Activated naive CD8-positive, alpha-beta T cell treated with anti-CD3 and anti-CD28 coated beads, Interleukin-2, amount 10 ng/mL, durations not matched to agents 7 days and 5 days (primary cell): ENCODE measurements at places on chromosomes 7 and 10. TPM values are rescaled to one million over a fixed set of nuclear protein-coding genes. Genes with fewer than 3 reads are reported as not detected.
A peak's percentile ranks its signal among the peaks of the same experiment; 100 is the strongest.

DNA sequence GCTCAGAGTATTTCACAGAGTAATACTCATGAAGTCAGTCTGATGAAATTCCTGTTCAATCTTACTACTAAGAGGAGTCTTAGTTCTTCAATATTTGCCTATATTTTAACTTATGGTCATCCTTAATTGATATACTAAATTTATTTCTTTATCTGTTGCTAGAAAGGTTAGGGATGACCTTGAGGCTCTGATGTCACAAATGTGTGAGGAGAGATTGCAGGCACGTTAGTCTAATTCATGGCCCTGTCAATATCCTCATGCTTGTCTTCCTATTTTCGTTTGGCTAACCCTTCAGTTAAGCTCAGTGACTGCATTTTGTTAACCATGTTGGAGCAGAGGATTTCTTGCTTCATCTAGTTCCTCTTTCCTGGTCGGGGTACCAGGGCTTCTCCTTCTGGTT, 704.7 kb upstream of the COBL start:
- DNase-seq = no peak

GRCh38 chr10:103192089-103192450, 1.0 kb downstream of the NT5C2 start:
- no peak for DNase-seq

DNA sequence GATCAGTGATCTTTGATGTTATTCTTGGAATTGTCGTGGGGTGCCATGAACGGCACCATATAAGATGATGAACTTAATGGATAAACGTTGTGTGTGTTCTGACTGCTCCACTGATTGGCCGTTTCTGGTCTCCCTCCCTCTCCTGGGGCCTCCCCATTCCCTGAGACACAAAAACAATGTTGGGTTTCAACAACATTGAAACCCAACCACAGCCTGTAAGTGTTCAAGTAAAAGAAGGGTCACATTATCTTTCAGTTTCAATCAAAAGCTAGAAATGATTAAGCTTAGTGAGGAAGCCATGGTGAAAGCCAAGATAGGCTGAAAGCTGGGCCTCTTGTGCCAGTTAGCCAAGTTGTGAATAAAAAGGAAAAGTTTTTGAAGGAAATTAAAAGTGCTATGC, 19.5 kb downstream of the EN2 start:
- DNase-seq = no peak

GRCh38 chr7:4731803-4732202, 43.6 kb upstream of the AP5Z1 start:
- no peak for DNase-seq

DNA sequence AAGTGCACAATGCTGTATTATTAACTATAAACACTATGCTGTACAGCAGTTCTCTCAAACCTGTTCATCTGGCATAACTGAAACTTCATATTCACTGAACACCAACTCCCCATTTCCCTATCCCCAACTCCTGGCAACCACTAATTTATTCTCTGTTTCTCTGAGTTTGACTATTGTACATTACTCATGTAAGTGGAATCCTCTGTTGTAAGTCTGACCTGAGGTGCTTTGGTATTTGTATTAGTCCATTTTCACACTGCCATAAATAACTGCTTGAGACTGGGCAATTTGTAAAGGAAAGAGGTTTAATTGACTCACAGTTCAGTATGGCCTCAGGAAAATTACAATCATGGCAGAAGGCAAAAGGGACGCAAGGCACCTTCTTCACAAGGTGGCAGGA, 266.3 kb downstream of the PPP1R3A start:
- no peak for DNase-seq

DNA sequence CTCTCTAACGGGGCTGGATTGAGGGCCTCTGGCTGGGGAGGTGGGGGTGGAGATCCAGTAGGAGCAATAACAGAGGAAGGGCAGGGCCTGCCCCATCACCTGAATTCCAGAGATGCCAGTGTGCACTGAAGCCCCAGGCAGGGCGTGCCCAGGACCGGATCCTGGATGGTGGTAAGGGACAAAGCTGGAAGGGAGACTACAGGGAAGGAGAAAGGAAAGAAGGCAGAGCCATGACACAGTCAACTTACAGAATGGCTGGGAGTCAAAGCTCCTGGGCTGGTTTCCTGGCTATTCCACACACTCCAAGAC, 666 bp downstream of the TMEM139 start:
- no peak for DNase-seq

DNA sequence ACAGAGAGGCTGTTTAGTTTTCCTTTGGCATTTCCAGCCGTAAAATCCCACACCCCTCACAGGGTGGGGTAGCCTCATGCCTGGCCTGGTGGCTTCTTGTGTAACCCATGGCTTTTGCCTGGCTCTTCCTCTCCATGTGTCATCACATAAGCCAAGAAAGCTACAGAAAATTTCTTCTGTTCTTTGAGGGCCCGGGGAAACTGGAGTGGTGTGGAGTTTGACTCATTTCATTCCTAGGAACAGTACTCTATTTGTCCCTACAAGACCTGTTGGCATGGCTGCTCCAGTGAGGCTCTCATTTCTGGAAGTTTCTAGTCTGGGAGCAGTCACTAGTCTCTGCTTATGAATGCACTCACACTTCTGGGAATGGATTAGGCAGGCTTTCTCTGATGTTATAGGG, 523.9 kb downstream of the SUGCT start:
- DNase-seq = no peak

- no peak for DNase-seq
Measured at GRCh38 chr10:128851726-128852125, 615.3 kb upstream of the MGMT start.

DNA sequence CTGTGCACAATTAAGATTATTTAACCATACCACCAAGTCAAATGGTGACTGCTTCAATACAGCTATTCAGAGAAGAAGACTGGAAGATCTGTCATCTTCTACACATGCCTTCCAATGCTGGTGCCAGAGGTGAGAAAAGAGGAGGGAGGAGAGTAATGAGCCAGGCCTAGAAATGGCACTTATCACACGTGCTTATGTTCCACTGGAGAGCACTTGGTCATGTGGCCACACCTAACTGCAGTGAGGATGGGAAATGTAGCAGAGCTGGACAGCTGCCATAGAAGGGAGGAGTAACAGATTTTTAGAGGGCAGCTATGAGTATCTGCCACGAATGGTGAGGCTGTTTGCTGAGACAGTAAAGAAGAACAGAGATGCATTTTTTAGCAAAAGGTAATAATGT, 77.1 kb downstream of the MPLKIP start:
- no peak for DNase-seq

GRCh38 chr10:44863344-44864047, 47.6 kb upstream of the TMEM72 start:
- no peak for DNase-seq

- no peak for DNase-seq
Measured at GRCh38 chr7:7922684-7923385, 45.8 kb upstream of the GLCCI1 start.

GRCh38 chr7:41870461-41871138, 167.7 kb upstream of the INHBA start:
- no peak for DNase-seq

GRCh38 chr7:91007371-91007770, 256.9 kb upstream of the FZD1 start:
- no peak for DNase-seq

DNA sequence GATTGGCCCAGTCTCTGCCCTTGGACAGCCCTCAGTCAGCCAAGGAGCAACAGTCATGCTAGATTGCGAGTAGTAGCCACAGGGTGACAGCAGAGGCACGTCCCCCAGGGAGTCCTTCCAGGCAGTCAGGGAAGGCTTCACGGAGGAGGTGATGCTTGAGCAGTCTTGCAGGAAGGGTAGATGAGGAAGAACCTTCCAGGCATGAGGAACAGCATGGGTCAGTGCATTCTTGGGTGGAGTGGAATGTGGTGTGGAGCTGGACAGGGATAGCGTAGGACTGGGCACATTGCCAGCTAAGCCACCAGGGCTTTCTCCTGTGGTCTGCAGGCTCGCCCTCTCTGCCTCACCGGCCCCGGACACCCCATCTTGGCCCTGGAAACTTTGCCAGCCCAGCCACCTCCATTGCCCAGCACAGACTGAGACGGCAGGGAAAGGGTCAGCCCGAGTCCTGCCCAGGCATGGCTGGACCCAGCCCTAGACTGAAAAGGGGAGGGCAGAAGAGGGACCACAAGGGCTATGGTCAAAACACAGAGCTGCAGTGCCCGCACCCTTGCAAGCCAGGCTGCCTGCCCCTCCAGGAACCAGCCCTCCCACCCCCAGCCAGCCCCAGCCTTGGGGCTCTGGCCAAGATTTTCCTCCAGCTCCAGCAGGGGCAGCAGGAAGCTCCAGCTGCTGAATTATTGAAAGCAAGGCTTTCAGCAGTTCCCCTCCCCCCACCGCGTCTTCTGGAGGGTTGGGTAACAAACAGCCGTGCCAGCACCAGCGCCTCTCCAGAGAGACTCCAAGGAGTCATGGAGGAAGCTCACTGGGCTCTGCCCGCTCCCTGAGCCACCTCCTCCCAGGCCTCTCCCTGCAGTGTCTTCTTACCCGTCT, 18.7 kb downstream of the SRRM3 start:
- DNase-seq = no peak

DNA sequence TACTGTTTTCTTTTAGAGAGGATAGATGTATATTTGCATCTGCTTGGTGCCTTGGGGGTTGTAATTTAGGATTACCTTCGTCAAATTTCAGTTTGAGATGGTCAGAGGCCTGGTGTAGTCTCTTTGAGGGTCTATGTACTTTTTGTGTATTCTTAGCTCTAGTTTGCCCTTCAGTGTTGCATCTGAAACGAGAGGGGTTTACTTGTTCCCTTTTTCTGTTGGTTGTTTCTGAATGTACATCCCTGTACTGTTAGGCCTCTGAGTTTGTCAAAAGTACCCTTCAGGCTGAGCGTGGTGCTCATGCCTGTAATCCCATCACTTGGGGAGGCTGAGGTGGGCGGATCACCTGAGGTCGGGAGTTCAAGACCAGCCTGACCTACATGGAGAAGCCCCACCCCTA, 60.0 kb downstream of the MLLT10 start:
- DNase-seq = no peak

GRCh38 chr10:68831961-68832455, 4.7 kb downstream of the STOX1 start:
- DNase-seq = no peak

- no peak for DNase-seq
Measured at GRCh38 chr7:48424731-48425130, 253.5 kb downstream of the ABCA13 start.

- no peak for DNase-seq
Measured at GRCh38 chr7:48087349-48087748, 1.7 kb upstream of the UPP1 start.

- DNase-seq = no peak
Measured at GRCh38 chr10:77034240-77034639, 603.4 kb downstream of the KCNMA1 start.

GRCh38 chr10:114825513-114826253, 4.1 kb downstream of the FHIP2A start:
- no peak for DNase-seq

- DNase-seq = peak; percentile 87
Measured at GRCh38 chr7:150404805-150405583, 25.9 kb downstream of the ZNF775 start.

GRCh38 chr7:84204655-84205054, 10.1 kb upstream of the SEMA3A start:
- no peak for DNase-seq

- DNase-seq = no peak
Measured at GRCh38 chr7:20306180-20306946, 24.3 kb upstream of the ITGB8 start.

GRCh38 chr10:3106928-3107425, 39.6 kb downstream of the PFKP start:
- DNase-seq = no peak

GRCh38 chr7:106501605-106502580, 159.1 kb downstream of the CCDC71L start:
- no peak for DNase-seq

Gene SERPINE1
- 0.51 TPM for total RNA-seq

Gene ATOH7
- not detected for total RNA-seq

Gene INHBA
- total RNA-seq = not detected

Gene LIPK
- total RNA-seq = not detected

Gene FBXL13
- total RNA-seq = 1.4 TPM

Gene GPR15LG
- total RNA-seq = not detected

Gene ZC3HAV1L
- total RNA-seq = 17.4 TPM

Gene ASAH2
- total RNA-seq = 5.2 TPM

Gene PPP3CB
- 41.7 TPM for total RNA-seq

Gene CYP2C19
- not detected for total RNA-seq

Gene AASS
- total RNA-seq = 2.2 TPM
